ENCODE measurements at places on chromosomes 7 and 10. TPM values are rescaled to one million over a fixed set of nuclear protein-coding genes. Genes with fewer than 3 reads are reported as not detected.

Gene TAS2R41
- not detected for total RNA-seq

Gene MRPS16
- total RNA-seq, result 40.2 TPM

Gene CLDN4
- total RNA-seq, result 551 TPM

DNA sequence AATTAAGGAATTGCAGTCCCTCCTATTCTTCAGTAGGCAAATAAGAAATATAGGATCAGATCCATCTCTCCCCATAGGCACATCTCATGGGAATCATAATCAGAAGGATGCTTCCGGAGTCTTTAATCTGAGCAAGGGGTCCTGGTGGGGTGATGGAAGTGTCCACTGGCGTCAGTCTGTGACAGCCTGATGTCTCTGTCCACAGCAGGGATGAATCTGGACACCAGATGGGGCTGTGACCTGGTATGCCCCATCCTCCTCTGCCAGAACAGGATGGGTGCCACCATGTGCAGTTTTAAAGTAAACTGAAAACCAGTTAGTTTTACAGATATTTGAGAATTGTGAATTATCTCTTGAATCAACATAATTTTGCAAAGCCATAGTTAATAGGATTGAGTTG is 148.7 kb downstream of the C1GALT1 start:
- no peak for DNase-seq
- H3K36me3 ChIP-seq, result no peaks in the 10 kb centered on the region
- no peak overlapping the region for H3K4me3 ChIP-seq
- H3K27me3 ChIP-seq, result no peaks in the 10 kb centered on the region

DNA sequence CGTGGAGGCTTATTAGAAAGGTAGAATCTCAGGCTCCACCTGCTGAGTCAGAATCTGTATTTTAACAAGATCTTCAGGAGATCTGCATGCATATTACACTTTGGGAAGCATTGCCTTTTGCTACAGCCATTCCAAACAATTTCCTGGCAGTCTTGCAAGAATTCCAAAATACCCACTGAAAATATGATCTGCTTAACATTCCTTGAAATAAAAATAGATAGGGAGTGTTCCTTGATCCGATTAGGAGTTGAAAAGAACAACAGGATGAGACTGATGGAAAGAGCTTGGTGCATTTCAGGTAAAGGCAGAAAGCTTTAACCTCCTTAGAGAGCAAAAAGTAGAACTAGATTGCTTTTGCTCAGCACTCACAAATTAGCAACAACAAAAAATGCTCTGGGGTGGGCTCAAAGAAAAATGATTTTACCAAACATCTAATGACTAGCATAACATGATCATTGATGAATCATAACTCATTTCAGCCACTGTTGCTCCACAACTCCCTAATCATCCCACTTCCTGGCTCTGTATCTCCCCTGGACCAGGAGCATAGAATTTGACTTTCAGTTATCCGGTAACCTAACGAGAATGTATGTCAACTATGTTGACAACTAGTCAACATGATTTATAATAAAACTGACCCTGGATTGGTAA is 115.2 kb downstream of the RNLS start:
- no peaks in the 10 kb centered on the region for H3K36me3 ChIP-seq
- H3K27ac ChIP-seq, result no peak overlapping the region
- no peaks in the 10 kb centered on the region for H3K27me3 ChIP-seq
- DNase-seq, result no peak
- no peak overlapping the region for H3K4me3 ChIP-seq

GRCh38 chr10:9875353-9875752 is 1142.3 kb upstream of the CELF2 start:
- no peaks in the 10 kb centered on the region for H3K27me3 ChIP-seq
- DNase-seq, result no peak
- H3K4me3 ChIP-seq, result no peak overlapping the region
- H3K36me3 ChIP-seq, result no peaks in the 10 kb centered on the region

- no peaks in the 10 kb centered on the region for H3K4me1 ChIP-seq
- H3K27me3 ChIP-seq, result no peaks in the 10 kb centered on the region
- peak overlapping the region; percentile 17 for H3K27ac ChIP-seq
- no peak overlapping the region for H3K4me3 ChIP-seq
- no peaks in the 10 kb centered on the region for H3K36me3 ChIP-seq
Measured at GRCh38 chr7:30815388-30815854, 44.2 kb downstream of the MINDY4 start.

DNA sequence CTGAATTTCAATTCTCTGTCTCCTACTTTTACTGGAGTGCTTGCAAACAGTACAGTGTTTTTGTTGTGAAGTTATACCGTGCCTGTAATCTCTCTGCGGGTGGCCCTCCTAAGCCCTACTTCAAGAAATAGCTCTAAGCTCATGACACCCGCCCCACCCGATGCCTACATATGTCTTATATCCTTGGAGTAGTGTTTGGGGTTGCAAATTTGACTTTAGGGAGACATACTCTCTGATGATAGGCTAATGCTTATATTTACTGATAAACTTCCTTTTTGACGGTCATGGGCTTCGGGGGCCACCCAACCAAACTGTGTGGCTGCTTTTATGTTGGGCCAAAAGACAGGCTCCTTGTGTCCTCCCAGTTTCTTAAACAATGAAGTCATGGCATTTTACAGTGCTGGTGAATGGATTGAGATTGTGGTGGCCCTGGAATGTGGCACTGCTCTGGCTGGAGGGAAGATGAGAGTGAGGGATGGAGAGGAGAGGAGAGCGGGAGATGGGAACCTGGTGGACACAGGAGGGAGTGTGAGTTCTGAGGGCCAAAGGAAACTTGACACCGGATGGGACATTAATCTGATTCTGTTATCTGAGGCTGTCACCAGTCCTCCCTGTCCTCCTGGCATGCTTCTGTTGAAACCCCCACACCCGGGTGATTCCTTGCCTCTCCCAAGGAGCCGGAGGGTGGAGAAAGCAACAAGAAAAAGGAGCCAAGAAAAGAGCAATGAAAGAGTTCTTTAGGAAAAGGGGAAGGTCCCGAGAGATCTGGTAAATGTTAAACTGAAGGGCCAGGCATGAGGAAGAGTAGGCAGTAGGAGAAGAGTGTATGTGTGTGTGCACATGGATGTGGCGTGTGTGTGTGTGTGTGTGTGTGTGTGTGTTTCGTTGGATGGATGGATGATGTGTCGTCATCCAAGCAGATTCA is 113.3 kb downstream of the TCF7L2 start:
- no peak for DNase-seq
- no peak overlapping the region for H3K4me3 ChIP-seq
- no peaks in the 10 kb centered on the region for H3K27me3 ChIP-seq
- H3K36me3 ChIP-seq, result peaks cover under 1% of the 10 kb centered on the region
- H3K27ac ChIP-seq, result no peak overlapping the region
- H3K4me1 ChIP-seq, result peaks cover 4% of the 10 kb centered on the region

Gene ZNF22
- 8.2 TPM for total RNA-seq

DNA sequence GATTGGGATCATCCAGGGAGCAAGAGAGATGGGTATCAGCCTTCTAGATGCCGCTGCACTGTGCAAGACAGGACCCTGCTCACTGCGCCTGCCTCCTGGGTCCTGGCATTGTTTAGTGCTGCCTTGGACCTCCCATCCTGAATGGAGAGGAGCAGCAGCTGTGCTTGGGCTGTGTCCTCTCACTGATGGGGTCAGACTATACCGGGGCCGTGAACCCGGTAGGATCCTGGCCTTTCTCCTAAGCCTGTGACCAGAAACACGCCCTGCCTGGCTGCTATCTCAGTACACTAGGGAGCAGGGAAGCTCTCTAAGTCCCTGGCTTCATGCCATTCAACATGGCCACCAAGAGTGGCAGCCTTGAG is 309.4 kb upstream of the ZNF32 start:
- no peak overlapping the region for H3K4me3 ChIP-seq
- no peak for DNase-seq
- H3K4me1 ChIP-seq, result no peaks in the 10 kb centered on the region

DNA sequence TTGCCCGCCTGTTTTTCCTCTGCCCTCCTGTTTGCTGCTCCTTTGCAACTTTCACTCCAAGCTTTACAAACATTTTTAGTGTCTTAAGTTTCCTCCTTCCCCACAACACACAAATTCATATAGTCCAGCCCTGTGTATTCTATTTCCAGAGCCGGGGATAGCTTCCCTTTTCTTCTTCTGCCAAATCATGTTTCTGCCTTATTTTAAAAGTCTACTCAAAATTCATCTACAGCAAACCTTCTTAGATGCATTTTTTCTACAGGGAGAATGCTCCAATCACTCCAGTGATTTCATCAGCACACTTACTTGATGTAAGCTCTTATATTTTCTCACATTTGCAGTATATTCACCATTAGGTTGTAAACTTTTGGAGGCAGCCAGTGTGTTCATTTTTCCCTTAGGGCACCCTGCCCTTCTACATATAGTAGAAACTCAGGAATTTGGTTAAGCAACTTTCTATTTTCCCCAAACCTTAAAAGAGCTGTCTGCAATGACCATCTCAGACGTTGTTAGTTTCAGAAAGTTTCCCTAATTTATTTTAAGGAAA is 12.4 kb upstream of the ACTA2 start:
- H3K4me1 ChIP-seq, result no peaks in the 10 kb centered on the region
- no peaks in the 10 kb centered on the region for H3K27me3 ChIP-seq
- H3K36me3 ChIP-seq, result no peaks in the 10 kb centered on the region
- no peak for DNase-seq
- no peak overlapping the region for H3K4me3 ChIP-seq
- H3K27ac ChIP-seq, result no peak overlapping the region

GRCh38 chr7:36224934-36225858 is 72.1 kb downstream of the EEPD1 start:
- DNase-seq, result no peak
- no peaks in the 10 kb centered on the region for H3K36me3 ChIP-seq
- no peaks in the 10 kb centered on the region for H3K4me1 ChIP-seq
- no peak overlapping the region for H3K27ac ChIP-seq

Gene BLNK
- 50.6 TPM for total RNA-seq

DNA sequence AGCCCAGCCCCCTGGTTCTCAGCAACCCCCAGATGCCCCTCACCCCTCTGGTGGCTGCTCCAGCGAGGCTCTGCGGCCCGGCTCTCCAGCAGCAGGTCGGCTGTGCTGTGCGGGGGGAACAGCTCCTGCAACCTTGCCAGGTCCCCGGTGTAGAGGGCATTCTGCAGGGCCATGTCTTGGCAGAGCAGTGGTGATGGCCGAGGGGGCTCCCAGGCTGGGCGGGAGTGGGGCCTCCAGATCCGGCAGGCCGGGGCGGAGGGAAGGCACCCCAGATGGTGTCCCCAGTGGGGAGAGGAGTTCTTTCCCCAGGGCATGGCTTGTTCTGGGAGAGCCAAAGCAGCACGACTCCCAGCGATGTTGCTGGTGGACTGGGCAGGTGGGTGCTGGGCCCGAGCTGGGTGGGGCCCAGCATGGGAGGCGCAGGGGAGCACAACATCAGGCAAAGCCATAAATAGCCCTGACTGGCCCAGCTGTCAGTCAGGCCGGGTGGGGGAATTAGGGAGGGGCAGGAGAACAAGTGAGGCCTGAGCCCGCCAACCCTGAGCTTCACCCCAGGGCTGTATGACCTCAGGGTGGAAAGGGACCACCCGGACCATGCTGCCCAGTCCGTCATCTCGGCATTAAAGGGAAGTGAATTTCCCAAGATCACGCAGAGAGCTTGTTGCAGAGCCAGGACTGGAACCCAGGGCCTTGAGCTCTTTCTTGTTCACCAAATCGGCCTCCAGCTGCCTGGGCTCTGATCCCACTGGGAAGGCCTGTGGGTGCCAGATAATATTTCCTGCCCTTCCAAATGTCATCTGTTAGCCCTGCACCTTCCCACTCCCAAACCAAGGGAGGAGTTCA is 580 bp upstream of the ASB10 start:
- H3K27me3 ChIP-seq, result no peaks in the 10 kb centered on the region
- H3K27ac ChIP-seq, result no peak overlapping the region
- no peaks in the 10 kb centered on the region for H3K36me3 ChIP-seq
- no peak for DNase-seq
- no peaks in the 10 kb centered on the region for H3K4me1 ChIP-seq

DNA sequence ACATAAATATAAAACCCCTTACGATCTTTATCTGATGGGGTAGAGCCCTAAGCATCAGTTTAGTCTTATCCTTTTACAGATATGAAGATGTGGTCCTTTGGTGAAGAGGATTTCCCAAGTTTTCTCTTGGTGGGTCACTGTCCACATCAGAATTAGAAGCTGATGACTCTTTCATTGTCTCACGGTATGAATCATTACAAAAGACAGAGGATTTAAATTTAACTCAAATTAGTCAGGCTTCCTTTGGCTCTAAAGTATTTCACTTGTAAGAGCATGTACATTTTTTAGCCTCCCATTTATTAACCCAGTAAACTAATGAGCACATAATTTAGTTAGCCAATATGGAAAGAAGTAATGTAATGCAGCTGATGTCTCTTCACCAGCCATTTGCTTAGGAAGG is 49.9 kb upstream of the TMEM26 start:
- no peak for DNase-seq
- no peaks in the 10 kb centered on the region for H3K36me3 ChIP-seq
- no peak overlapping the region for H3K27ac ChIP-seq
- no peak overlapping the region for H3K4me3 ChIP-seq
- no peaks in the 10 kb centered on the region for H3K27me3 ChIP-seq
- H3K4me1 ChIP-seq, result no peaks in the 10 kb centered on the region

Gene XRCC2
- total RNA-seq, result 2.1 TPM

DNA sequence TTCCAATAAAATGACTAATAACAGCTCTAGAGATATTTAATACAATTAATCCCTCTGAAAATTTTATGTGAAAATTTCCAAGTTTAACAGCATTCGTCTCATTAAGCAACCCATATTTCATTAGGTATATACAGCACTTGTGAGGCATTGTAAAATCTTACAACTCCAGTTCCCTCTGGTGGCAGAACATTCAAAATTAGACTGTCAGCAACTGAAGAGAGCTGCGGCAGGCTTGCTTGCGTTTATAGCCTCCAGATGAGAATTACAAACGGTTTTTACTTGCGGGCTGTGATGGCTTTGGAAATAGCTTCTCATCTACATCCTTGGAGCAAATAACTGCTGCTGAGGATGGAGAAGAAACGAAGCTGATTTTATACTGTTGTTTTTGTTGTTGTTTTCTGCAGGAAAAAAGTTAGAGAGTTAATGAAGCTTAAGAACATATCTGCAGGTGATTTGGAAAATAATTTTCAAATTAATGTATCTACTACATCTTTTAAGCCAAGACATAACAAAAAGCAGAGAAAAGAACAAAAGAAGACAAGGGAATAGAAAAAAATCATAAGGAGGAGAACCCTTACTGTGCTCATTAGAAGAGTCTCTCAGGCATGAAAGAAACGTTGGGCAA is 171.3 kb downstream of the MAGI2 start:
- H3K4me3 ChIP-seq, result no peak overlapping the region
- H3K4me1 ChIP-seq, result no peaks in the 10 kb centered on the region
- no peak for DNase-seq
- H3K27ac ChIP-seq, result no peak overlapping the region

DNA sequence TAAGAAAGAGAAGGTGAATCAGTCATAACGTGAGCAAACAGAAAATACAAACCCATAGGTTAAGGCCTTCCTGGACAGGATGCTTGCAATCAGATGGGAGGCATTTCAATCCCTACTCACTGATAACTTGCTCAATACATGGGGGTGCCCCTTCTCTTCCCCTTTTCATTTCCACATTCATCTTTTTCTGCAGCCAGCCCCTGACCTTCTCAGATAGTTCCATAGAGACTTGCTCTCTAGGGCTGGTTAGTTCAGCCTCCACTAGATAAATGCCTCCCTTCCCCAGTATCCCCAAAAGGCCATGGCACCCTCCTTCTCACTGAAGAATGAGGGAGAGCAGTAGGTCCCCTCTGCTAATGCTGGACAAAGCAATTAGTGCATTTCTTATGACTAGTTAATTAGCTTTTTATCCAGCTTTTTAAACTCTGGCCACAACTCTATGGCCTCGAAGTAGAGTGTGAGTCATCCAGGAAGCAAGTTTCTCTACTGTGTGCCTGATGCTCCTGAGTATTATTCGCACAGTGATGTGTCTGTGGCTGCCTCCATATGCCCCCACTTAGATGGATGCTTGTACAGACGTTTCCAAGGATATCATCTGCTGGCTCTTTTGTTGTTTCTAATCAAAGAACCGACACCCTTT is 12.7 kb downstream of the CHN2 start:
- H3K27ac ChIP-seq, result peak overlapping the region; percentile 60
- no peaks in the 10 kb centered on the region for H3K4me1 ChIP-seq
- no peak for DNase-seq
- H3K4me3 ChIP-seq, result no peak overlapping the region
